ENCODE measurements at places on chromosomes 7 and 10.

- DNase-seq = peak; percentile 17
Measured at GRCh38 chr10:110175406-110175805, 32.0 kb upstream of the MXI1 start.

GRCh38 chr7:91041141-91041540 lies 223.1 kb upstream of the FZD1 start:
- DNase-seq = no peak

DNA sequence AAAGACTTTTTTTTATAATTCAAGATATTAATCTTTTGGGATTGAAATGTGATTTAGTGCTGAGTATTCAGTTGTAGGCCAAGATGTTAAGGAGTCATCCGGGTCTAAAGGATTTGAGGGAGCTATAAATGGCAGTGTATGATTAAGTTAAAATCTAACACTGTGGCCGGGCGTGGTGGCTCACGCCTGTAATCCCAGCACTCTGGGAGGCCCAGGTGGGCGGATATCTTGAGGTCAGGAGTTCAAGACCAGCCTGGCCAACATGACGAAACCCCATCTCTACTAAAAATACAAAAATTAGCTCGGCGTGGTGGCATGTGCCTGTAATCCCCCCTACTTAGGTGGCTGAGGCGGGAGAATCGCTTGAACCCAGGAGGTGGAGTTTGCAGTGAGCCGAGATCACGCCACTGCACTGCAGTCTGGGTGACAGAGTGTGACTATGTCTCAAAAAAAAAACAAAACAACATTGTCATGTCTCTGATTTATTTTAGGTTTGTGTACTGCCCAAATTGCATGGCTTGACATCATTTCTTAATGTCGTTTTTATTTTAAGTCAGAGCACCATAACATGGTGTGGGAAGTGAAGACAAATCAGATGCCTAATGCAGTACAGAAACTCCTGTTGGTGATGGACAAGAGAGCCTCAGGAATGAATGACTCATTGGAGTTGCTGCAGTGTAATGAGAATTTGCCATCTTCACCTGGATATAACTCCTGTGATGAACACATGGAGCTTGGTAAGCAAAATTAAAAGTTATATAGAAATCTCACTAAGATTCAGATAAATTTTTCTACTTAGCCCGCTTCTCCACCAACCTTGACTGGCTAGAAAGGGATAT lies 10.7 kb downstream of the HBP1 start:
- DNase-seq = peak; percentile 74

DNA sequence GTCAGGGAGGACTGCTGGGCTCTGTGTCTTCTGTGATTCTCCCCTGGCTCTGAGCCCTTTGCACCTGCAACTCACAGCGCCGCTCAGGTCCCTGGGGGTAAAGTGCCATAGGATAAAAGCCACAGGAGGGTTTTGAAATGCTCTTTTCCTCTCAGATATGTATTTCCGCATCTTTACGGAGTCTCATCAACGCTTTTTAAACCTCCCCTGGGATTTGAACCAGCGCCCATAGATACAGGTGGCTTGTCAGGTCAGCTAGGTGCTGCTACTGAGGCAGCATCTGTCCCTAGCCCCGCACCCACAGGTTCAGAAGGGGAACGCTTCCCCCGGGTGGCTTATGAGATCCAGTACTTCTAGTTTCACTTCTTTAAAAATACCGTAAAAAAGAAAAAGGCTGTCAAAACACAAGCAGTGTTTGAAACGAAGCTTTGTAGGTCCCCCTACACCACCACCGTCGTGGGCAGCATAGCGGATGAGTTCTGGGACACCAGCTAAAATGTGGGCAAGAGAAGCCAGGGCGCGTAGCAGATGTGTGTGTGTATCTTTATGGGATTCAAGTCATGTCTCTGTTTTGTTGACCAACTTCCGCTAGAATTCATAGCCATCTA lies 173.5 kb downstream of the CUX1 start:
- no peak for DNase-seq

DNA sequence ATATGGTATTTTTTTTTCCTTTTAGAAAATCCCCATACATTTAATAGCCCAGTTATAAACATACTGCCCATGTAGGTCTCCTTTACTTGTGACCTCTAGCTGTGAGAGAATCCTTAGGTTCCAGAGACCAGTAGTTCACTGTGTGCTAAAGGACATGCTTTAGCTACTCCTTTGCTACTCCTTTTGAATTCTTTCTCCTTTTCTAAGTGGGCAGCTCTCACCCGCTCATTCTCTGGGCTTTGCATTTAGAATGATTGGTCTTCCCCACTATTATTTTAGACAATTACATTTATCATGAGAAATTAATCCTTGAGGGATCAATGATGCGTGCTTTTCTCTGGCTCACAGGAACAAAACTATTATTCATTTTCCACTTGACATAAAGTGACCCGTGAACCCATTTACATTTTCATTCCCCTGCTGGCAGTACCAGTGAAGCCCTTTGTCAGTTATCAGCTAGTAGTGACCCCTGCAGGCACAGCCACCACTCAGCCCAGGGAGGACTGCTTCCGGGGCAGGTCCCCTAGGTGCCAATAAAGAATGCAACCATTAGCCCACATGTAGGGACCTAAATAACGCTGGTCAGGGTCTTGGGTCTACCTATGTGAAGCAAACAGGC lies 844.3 kb downstream of the CNTNAP2 start:
- DNase-seq = no peak

DNA sequence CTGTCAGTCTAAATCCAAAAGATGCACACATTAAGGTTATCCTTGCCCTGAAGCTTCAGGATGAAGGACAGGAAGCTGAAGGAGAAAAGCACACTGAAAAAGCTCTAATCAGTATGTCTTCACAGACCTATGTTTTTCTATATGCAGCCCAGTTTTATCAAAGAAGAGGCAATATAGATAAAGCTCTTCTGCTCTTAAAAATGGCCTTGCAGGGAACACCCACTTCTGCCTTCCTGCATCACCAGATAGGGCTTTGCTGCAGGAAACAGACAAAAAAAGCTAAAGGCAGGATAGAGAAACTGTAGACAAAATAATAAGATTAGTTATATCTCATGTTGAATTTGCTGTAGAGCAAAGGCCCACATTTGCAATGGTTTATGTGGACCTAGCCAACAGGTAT lies 14.9 kb upstream of the IFIT1B start:
- DNase-seq = no peak

GRCh38 chr7:30255064-30255769 lies 29.2 kb upstream of the ZNRF2 start:
- no peak for DNase-seq

GRCh38 chr10:85151506-85151905 lies 823.1 kb downstream of the CCSER2 start:
- DNase-seq = no peak

DNA sequence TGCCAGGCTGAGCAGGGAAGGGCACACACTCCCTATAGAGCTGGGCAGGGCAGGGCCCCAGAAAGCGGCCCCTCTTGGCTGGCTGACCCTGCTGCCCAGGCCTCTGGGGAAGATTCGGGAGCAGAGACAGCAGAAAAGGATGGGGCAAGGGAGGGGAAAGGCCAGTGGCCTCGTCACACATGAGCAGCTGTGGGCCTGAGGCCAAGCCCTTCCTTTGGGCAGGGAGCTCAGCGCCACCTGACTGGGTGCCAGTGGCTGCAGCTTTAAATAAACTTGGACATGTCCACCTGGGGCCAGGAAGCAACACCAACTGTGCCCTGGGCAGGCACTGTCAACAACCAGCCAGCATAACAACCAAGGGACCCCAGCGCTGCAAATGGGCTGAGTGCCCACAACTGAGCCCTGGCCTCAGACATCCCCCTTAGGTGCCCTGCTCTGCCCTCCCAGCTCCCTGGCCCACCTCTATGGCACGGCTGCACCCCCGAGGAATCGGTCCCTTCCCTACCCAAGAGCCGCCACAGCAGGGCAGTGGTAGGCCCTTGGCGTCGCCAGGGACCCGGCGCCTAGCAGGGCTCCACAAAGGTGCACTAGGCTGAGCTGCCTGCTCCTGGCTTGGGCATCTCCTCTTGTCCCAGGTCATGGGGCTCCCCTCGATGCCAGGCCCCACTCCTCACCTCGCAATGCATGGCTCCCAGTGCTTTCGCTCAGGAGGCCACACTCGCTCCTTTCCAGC lies 2.6 kb downstream of the CAMK2B start:
- DNase-seq = no peak

DNA sequence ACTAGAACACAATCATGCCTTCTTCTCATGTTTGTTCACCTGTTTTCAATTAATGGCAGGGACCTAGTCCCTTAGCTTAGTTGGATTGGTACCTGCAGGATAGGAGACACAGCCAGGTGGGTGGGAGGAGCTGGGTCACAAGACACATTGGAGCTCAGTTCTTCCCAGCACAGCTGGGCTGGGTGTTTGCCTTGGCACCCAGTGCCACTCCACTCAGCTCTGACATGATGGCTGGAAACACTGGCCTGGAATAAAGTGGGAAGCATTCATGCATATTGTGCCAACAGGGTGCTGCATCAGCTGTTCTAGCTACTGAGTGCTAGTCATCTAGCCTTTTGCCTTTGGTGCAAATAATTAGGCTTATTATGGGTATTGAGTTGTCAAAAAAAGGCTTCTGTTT lies 226.1 kb downstream of the PTEN start:
- DNase-seq = no peak

DNA sequence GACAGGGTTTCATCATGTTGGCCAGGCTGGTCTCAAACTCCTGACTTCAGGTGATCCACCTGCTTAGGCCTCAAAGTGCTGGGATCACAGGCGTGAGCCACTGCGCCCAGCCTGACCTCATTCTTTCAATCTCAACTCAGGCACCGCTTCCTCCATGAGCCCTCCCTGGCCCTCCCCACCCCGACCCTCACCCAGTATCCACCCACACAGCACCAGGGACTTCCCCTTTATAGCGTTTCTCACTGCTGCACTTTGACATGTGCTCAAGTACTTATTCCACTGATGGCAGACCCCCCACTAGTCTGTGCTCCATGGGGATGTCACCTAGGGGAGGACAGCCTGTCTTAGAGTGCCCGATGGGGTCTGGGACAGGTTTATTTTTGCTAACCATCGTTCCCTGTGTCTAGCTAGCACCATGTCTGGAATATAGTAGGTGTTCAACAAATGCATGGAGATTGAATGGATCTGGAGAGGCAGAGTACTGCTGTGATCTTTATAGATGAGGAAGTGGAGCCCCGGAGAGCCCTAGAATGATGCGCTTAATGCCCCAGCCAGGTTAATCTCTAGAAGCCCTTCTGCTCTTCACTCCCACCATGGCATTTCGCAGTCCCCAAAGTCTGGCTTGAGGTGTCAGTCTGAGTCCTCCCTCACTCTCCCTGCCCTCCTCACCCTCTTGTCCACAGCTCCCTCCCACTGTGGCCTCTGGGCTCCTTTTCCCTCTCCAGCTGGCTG lies 258.8 kb downstream of the RPS24 start:
- DNase-seq = no peak

DNA sequence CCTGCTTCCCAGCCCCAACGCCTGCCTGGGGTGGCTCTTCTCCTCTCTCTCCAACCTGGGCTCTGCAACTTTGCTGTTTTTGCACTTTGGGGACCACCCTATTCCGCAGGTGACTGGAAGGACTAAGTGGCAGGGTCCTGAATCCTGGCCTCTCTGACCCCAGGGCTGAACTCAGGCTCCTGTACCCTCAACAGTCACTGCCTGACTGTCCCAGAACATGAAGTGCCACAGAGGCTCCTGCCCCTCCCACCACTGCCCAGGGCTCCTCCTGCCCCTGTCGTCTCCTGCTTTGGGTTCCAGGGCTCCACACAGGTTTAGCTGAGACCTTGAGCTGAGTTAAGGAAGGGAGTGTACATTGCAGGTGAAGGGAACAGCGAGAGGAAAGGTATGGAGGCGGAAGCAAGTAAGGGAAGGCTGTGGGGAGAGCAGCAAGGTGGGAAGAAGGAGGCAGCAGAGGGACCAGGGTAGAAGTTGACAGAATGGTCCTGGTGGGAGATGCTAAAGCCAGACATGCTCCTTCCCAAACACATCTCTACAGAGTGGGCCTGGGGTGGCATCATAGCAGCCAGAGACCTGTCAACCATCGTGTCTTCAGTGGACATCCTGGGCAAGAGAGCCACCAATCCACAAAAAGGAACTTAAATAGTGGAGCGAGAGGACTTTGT lies 5.7 kb upstream of the GRID1 start:
- DNase-seq = no peak

DNA sequence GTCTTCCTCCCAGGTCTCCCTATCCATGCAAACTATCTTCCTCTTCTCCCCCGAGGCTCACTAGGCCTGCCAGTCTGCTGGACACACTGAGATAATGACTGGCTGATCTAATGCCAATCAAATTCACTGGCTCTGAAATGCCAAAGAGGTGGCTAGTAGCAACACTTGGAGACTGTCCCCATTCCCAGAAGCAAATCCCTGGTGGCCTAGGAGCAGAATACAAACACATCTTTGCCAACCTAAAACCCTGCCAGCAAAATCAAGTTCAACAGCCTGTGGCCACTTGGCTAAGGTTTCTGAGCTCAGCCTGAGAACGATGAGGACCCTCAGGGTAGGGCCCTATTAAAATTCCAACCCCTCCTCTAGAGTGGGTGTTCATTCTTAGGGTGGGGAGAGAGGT lies 46.6 kb downstream of the SH3PXD2A start:
- DNase-seq = no peak

DNA sequence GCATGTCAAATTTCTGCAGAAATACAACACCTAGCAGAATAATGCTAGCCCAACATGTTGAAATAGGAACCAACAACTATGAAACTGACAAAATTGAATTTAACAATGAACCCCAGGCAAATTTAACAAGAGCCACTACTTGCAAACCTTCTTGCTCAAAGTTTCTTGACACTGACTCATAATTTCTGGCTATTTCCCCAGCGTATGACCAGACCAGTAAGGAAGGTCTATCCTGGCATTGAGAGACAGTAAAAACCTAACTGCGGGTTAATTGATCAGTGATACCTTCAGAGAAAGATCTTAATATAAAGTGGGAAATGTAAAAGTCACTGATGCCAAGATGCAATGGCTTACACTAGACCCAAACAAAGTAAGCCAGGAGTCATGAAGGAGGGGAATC lies 510.1 kb downstream of the ARL4A start:
- DNase-seq = peak; percentile 47

GRCh38 chr7:28556025-28556424 lies 143.7 kb downstream of the CREB5 start:
- no peak for DNase-seq

GRCh38 chr10:77641344-77641743 lies 3.7 kb upstream of the KCNMA1 start:
- DNase-seq = no peak

GRCh38 chr10:101644002-101644401 lies 51.0 kb downstream of the FBXW4 start:
- no peak for DNase-seq

- no peak for DNase-seq
Measured at GRCh38 chr10:31660300-31660699, 268.3 kb downstream of the ARHGAP12 start.

GRCh38 chr10:58894929-58895328 lies 281.5 kb upstream of the PHYHIPL start:
- DNase-seq = no peak

GRCh38 chr10:17257466-17258321 lies 29.7 kb downstream of the VIM start:
- DNase-seq = peak; percentile 80

GRCh38 chr7:145143685-145144084 lies 307.8 kb upstream of the TPK1 start:
- DNase-seq = no peak

GRCh38 chr10:3754727-3755439 lies 30.1 kb downstream of the KLF6 start:
- DNase-seq = peak; percentile 98

DNA sequence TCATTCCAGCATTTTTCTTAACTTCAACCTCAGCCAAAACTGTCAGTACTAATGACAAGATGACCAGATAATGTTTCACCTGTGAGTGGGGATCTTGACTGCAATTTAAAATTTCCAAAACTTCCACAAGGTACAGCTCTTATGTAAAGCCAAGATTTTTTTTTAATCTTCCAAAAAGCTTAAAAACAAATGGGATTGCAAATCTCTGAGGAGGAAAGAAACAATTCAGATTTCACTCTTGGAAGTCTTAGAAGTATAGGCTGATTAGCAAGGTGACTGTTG lies 90.2 kb downstream of the AGMO start:
- DNase-seq = no peak
